Mucosa of gallbladder (tissue), 1 donor: ENCODE measurements at places on chromosomes 12 and 14. TPM values are rescaled to one million over a fixed set of nuclear protein-coding genes. Genes with fewer than 3 reads are reported as not detected.

PTPRR gene
- total RNA-seq = 7.7 TPM

AQP2 gene
- total RNA-seq = not detected

CLEC4D gene
- not detected for total RNA-seq

GLS2 gene
- 1.8 TPM for total RNA-seq

ATP5MC2 gene
- 318 TPM for total RNA-seq

BDKRB1 gene
- 4.1 TPM for total RNA-seq

RDH12 gene
- 166 TPM for total RNA-seq

CLEC14A gene
- 18.6 TPM for total RNA-seq

PA2G4 gene
- total RNA-seq = 64.9 TPM

LALBA gene
- total RNA-seq = not detected

NYNRIN gene
- total RNA-seq = 30.6 TPM

CCDC197 gene
- total RNA-seq = not detected

KCNA1 gene
- total RNA-seq = 0.03 TPM

DIP2B gene
- total RNA-seq = 23.1 TPM

ARG2 gene
- 9.5 TPM for total RNA-seq

RACGAP1 gene
- total RNA-seq = 16.6 TPM

NOXRED1 gene
- total RNA-seq = 0.37 TPM

DIO2 gene
- 1.8 TPM for total RNA-seq

CARMIL3 gene
- total RNA-seq = 1.6 TPM

MIP gene
- not detected for total RNA-seq

ACSS3 gene
- total RNA-seq = 24.4 TPM

BIN2 gene
- total RNA-seq = 9.8 TPM

HOXC4 gene
- total RNA-seq = 0.89 TPM

KITLG gene
- total RNA-seq = 30.5 TPM

L2HGDH gene
- 7.7 TPM for total RNA-seq

TRAF3 gene
- 17.0 TPM for total RNA-seq

NEUROD4 gene
- total RNA-seq = not detected

HSP90AA1 gene
- 818 TPM for total RNA-seq

NTF3 gene
- 0.46 TPM for total RNA-seq

SPX gene
- 0.29 TPM for total RNA-seq

BBS10 gene
- 8.5 TPM for total RNA-seq

APOF gene
- 0.20 TPM for total RNA-seq

PLA2G1B gene
- 4.7 TPM for total RNA-seq

GPR135 gene
- total RNA-seq = 3.4 TPM

TMEM253 gene
- total RNA-seq = 4.3 TPM

RTL1 gene
- total RNA-seq = 0.09 TPM

ZNF384 gene
- 60.6 TPM for total RNA-seq

PMEL gene
- 2.9 TPM for total RNA-seq

TAC3 gene
- 0.52 TPM for total RNA-seq

KRT72 gene
- not detected for total RNA-seq

CCDC88C gene
- 78.5 TPM for total RNA-seq

MTA1 gene
- total RNA-seq = 111 TPM

B4GALNT3 gene
- total RNA-seq = 26.4 TPM

SRRM4 gene
- 0.03 TPM for total RNA-seq
